ENCODE measurements at places on chromosomes 1 and 21.

GRCh38 chr1:21594935-21595897 is 73.9 kb downstream of the RAP1GAP start:
- no peak for DNase-seq

DNA sequence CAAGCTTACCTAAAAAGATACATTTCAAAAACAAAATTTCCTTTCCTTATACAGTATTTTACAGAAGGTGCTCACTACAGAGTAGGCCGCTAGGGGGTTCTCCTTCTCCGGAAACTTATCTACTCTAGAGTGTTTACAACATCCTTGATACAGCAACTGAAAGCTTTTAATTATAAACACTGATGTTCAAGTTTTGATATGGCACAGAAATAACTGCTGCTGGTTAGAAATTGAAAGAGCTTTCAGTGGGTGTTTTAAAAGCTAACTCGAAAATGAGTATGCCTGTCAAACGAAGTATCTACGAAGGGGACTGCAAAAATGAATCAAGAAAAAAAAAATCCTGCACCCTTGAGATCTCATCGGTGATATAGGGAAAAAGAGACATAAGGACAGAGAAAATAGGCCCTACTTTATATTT is 1.0 kb downstream of the YOD1 start:
- no peak for DNase-seq

DNA sequence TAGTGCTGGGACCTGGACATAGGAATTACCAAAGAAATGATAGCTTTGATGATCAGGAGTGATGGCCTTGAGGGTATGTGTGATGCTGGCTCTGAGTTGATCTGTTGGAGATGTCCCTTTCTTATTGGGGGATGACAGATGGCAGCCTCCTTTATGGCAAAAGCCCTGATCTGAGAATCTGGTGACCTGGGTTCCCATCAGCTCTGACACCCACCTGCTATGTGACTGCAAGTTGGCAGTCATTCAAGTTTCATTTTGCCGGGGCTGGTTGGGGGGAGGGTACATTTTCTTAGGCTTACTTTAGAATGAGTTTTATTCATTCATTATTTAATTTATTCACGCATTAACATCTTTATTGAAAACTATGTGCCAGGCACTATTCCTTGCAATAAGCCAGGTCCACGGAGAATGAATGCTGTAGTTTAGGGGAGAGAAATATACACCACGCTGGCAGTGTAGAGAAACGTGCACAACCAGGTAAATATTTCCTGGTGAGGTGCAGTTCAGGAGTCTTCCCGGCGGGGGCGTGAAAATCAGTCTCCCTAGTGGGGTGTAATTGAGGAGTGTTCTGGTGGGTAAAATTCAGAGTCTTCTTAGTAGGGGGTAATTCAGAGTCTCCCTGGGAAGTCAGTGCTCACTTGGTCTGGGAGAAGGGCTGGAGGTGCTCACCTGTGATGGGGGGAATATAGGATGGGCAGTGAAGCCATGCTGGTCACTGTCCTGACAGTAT is 401.3 kb downstream of the CAMTA1 start:
- no peak for DNase-seq

- DNase-seq, result no peak
These were observed 961 bp upstream of the TDRD5 start for GRCh38 chr1:179590671-179591070.
